Epithelial cell of umbilical artery (primary cell): ENCODE measurements at places on chromosomes 3 and 15. TPM values are rescaled to one million over a fixed set of nuclear protein-coding genes. Genes with fewer than 3 reads are reported as not detected.

The CELSR3 gene
- total RNA-seq = under 0.01 and 0.15 TPM in 2 replicates

The CFAP100 gene
- total RNA-seq = not detected in 2 replicates

The MED12L gene
- total RNA-seq = 0.32 TPM in 1 of 2 replicates, not detected in the other

The CMTM8 gene
- 1.5 and 1.6 TPM in 2 replicates for total RNA-seq

The ADCY5 gene
- total RNA-seq = under 0.01 TPM in 1 of 2 replicates, not detected in the other

The C3orf20 gene
- total RNA-seq = not detected in 2 replicates

The VWA5B2 gene
- total RNA-seq = not detected in 2 replicates

The ROBO2 gene
- total RNA-seq = under 0.01 TPM in 1 of 2 replicates, not detected in the other

The NTRK3 gene
- not detected in 2 replicates for total RNA-seq
